ENCODE measurements at places on chromosomes 7 and 10.

GRCh38 chr10:110501142-110501937 lies 3.6 kb downstream of the DUSP5 start:
- no peak for DNase-seq

DNA sequence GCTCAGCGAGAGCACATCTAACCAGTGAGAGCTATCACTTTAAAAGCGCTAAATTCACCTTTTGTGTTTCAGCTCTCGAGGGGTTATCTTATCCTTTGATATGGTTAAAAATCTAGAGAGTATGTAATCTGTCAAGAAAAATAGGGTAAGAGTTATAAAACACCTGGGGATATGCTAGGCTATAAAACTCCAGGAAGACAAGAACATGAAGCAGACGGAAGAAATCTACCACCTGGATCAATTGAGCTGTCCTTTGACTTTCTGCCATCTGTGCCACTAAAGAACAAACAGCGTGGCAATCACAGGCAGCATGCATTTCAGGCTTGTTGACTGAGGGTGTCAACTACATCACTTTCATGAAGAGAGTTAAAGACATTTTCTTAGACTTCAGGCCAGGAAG lies 83.1 kb downstream of the ZNF248 start:
- DNase-seq = no peak

DNA sequence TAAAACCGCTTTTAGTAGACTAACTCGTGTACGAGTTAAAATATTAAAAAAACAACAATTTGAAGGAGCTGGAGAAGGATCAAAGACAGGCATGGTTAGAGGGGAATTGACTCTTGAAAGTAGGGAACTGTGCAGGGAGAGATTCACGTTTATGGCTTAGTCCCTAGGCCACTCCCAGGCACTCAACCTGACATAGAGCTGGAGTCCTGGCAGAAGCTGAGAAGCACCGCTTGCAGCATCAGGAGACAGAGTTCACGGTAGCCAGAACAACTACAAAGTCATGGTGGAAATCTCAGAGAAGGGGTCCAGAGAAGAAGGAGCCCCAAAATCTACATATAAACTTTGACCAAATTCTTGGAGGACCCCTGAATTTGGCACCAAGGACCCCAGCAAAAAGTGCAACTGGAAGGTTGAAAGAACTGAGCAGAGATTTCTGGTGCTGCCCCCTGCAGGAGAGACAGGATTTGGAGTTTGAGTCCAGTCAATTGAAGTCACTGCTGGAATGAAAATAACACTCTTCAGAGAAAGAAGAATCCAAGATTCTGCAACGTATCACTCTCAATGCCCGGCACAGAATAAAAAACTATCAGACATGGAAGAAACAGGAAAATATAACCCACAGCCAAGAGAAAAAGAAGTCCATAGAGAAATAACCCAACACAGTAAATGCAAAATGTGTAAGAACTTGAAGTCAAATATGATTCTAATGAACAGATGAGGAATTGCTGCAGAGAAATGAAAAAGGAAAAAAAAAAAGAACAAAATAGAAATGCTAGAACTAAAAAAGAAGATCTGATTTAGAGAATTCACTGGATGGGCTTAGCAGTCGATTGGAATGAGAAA lies 493.3 kb upstream of the PODXL start:
- DNase-seq = no peak

DNA sequence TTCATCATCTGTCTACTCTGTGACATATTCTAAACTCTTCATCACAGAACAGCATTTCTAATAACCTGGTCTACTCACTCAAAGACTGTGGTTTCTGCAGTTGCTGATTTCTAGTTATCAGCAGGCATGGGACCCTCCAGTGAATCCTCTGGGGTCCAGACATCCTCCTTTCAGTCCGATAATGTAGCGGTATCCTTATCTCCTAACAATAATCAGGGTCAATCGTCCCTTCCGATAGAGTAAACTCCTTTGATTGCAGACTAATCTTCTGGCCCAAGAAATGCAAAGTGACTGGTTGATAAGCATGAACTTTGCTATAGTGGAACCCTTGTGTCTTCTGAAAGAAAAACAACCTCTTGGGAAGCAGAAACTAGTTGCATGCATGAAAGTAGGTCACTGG lies 1209.8 kb upstream of the CELF2 start:
- DNase-seq = no peak

GRCh38 chr10:50291261-50291850 lies 40.0 kb upstream of the ASAH2 start:
- no peak for DNase-seq

DNA sequence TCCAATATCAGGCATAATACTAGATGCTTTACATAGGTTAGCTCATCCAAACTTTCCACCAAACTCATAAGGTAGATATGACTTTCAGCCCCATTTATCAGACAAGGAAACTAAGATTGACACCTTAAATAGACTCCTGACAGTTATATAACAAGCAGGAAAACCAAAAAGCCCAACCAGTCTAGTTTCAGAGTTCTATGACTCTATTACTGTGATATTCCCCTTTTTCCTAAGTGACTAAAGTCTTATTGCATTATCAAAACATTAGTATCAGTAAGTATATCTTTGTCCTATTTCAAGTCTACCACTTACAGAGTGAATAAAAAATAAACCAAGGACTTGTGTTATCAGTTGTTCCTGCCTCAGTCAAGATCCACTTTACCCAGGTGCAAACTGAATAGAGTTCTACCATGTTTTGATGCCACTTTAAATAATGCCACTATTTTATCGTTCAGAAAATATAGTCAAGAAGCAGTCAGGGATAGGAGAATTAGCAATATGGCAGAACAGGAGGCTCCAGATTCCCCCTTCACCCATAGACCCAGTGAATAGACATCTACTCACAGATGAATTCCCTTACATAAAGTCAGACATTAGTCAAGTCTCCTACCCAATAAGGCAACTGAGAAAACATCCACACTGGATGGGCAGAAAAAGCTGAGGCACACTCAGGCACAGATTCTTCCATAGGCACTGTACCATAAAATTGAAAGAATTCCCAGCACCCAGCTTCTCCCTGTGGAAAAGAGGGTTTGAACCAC lies 74.1 kb downstream of the CRPPA start:
- DNase-seq = no peak

GRCh38 chr7:39825401-39825980 lies 124.6 kb upstream of the CDK13 start:
- no peak for DNase-seq

- no peak for DNase-seq
Observed at GRCh38 chr10:110007161-110007700, 553 bp upstream of the ADD3 start.

- DNase-seq = no peak
Observed at GRCh38 chr10:14787938-14788337, 13.2 kb upstream of the FAM107B start.
